ENCODE measurements at places on chromosomes 5 and 9.

- DNase-seq, result no peak
Measured at GRCh38 chr5:56569076-56569475, 246.3 kb upstream of the MAP3K1 start.

DNA sequence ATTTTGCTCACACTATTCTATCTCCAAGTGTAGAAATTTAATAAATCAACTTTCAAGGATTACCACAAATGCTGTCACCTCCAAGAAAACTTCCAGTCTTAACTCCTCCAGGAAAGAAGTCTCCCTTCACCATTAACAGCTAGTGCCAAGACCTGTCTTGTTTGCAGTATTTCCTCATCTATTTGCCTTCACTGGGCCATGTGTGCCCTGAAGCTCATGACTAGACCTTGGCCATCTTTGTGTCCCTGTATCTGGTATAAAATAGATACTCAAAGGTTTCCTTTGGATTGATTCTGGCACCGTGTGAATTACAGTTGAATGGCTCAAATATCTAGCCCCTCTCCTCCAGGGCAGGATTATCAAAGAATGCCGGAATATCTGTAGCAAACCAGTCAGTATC lies 346.7 kb upstream of the KLF4 start:
- DNase-seq, result no peak

DNA sequence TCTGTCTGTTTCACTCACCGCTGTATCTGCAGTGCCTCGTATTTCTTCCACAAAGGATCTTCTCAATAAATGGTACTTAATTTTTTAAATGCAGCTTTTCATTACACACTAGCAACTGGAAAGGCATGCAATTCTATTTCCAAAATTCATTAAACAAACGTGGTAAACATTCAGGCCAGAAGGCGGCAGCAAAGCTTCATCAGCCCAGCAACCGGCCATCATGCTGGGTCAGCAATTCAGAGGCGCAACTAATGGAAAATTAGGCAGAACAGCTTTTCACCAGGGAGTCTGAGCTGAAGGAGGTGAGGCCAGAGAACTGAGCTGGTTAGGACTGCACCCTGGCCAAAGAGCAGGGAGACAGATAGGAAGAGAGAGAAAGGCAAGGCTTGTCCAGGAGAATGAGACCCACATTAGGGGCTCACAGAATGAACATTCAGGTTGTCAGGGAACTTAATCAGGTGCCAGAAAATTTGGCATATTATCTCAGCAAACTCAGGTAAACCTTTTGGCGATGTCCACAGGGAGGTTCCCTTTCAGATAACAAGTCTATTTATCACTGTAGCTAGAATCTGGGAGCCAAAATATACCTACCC lies 17.7 kb upstream of the RNF180 start:
- no peak for DNase-seq

GRCh38 chr9:26812217-26812616 lies 80.4 kb downstream of the CAAP1 start:
- no peak for DNase-seq

DNA sequence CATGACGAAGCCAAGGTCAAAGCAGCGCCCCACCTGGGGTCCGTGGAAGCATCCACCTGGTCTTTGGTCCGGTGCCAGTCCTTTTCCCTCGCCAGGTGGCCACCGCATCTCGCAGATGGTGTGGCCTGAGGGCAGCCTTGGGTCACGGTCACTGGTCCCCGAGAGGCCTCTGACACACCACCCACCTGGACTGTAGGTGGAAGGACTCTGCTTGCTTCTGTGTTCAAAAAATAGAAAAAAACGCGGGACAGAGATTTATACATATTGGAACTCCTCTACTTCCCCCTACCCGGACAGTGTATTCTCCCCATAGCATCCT lies 466 bp upstream of the TTC39B start:
- DNase-seq, result no peak

- no peak for DNase-seq
Measured at GRCh38 chr5:140588311-140589070, 23.9 kb downstream of the SLC35A4 start.

GRCh38 chr9:77569335-77569734 lies 78.8 kb downstream of the GNA14 start:
- DNase-seq, result no peak

DNA sequence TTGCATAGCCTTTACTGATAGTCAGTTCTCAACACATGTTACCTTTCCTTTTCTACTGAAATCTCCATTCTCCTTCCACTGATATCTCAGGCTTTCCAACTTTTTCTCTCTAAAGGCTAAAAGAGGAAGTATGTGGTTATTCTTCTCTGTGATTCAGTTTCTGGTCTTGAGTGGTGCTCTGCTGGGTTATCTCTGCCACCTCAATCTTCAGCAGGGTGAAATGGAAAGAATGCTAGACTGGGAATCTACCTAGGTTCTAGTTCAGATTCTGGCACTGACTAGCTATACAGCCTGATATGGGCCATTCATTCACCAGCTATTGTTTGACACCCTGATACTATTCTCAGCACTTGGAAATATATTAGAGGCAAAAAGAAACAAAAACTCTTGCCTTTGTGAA lies 124.9 kb upstream of the GRIA1 start:
- no peak for DNase-seq

Measured in stimulated activated CD4-positive, alpha-beta T cell treated with anti-CD3 and anti-CD28 coated beads, Interleukin-1b, Interleukin-23, amount 100 ng/mL, for 1 hour (primary cell).